Smooth muscle cell of the coronary artery (primary cell): ENCODE measurements at places on chromosomes 13 and 19. TPM values are rescaled to one million over a fixed set of nuclear protein-coding genes. Genes with fewer than 3 reads are reported as not detected.

Gene THSD8
- 0.30 TPM in 1 of 2 replicates, not detected in the other for total RNA-seq

Gene SHISA7
- not detected in 2 replicates for total RNA-seq

Gene ATP4A
- not detected in 2 replicates for total RNA-seq

Gene MICU2
- 23.3 and 34.6 TPM in 2 replicates for total RNA-seq

Gene KLK6
- 0.08 TPM in 1 of 2 replicates, not detected in the other for total RNA-seq

Gene KLHL1
- total RNA-seq: not detected in 2 replicates
